Nucleus accumbens (tissue), 56 donors: ENCODE measurements at places on chromosomes 5 and 9.
A peak's percentile ranks its signal among the peaks of the same experiment; 100 is the strongest.

DNA sequence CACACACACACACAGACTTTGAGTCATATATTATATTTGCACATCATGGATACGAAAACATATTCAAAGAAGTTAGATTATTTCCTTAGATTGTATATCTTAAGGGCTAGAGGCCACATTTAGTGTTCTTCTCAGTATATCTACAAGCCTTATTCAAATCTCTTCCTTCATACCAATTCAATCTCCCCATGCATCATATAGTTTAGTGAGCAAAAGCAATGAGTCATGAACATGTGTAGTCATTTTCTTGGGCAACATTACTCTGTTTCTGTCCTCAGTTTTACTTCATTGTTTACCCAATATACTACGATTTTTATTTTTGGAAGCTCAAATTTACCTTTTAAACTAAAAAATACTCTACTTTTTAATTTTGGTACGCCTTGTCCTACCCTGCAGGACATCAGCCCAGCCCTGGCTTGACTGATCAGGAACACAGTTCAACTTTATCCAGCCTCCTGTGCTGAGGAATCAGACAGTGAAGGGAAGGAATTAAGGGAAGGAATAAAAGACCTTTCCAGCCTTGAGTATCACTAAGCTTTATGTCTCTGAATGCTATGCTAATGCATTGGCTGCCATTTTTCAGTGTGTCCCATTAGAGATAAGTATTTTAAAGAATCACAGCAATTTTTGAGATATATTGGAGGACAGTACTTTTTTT lies 101.7 kb upstream of the FST start:
- no peak for DNase-seq

- no peak for DNase-seq
Observed at GRCh38 chr5:42074353-42074752, 149.3 kb downstream of the FBXO4 start.

DNA sequence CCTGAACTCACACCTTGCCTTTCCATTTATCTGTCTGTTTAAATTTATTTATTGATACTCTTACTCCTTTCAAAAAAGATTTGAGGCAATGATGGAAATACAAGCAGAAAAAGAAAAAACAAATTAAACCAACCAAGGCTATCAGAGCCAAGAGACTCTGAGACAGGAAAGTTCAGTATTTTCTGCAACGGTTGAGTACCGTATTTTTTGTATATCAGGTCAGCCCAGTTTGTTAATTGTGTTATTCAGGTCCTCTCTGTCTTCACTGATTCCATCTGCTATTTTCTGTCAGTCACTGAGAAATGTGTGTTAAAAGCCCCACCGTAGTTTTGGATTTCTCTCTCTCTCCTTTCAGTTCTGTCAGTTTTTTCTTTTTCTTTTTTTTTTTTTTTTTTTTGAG lies 134.5 kb upstream of the SMIM23 start:
- no peak for DNase-seq

DNA sequence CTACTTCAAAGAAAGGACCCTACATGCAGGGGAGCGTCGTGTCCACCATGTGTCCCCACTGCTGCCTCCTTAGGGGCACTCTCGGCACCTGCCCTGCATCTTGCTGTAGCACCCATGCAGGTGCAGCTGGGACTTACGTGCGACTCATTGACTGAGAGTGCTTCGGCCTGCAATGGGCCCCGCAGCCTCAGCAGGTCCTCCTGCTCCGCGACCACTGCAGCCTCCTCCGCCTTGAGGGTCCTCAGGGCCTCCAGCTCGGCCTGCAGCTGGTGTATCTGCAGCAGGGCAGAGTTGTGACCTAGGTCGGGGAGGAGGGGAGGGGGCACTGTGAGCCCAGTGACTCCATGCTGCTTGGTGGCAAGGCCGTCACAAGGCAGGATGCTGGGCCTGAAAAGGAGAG lies 27.1 kb downstream of the ARPC5L start:
- no peak for DNase-seq

- no peak for DNase-seq
Observed at GRCh38 chr9:107707428-107707837, 217.9 kb upstream of the KLF4 start.

DNA sequence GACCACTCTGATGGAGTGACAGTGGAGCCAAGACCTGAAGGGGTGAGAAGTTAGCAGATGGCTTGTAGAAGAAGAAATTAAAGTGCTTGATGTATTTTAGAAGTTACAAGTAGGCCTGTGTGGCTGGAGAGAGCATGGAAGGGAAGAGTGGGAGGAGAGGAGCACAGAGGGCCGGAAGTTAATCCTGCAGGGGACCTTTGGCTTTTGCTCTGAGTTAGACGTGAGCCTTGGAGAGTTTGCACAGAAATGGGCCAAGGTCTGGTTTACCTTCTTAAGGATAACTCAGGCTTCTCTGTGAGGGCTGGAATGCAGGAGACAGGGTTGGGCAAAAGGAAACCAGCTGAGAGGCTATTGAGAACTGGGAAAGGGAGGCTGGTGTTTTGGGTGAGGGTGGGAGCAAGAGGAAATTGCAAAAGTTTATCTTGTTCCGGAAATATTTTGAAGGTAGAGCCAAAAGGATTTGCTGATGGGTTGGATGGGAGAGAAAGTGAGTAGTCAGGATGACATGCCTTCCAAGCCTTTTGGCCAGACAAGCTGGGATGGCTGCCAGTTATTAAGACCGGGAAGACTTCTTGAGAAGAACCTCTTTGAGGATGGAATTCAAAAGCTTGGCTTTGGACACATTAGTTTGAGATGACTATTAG lies 17.5 kb upstream of the F2RL1 start:
- DNase-seq = no peak

GRCh38 chr5:72223371-72223770 lies 96.7 kb downstream of the MRPS27 start:
- DNase-seq = no peak

GRCh38 chr5:76439929-76440328 lies 36.8 kb downstream of the IQGAP2 start:
- no peak for DNase-seq

GRCh38 chr5:132661231-132662003 lies 3.4 kb downstream of the IL13 start:
- no peak for DNase-seq

GRCh38 chr9:76835571-76836283 lies 70.2 kb downstream of the PRUNE2 start:
- no peak for DNase-seq

- no peak for DNase-seq
Observed at GRCh38 chr5:99763021-99763774, 772.0 kb upstream of the FAM174A start.

DNA sequence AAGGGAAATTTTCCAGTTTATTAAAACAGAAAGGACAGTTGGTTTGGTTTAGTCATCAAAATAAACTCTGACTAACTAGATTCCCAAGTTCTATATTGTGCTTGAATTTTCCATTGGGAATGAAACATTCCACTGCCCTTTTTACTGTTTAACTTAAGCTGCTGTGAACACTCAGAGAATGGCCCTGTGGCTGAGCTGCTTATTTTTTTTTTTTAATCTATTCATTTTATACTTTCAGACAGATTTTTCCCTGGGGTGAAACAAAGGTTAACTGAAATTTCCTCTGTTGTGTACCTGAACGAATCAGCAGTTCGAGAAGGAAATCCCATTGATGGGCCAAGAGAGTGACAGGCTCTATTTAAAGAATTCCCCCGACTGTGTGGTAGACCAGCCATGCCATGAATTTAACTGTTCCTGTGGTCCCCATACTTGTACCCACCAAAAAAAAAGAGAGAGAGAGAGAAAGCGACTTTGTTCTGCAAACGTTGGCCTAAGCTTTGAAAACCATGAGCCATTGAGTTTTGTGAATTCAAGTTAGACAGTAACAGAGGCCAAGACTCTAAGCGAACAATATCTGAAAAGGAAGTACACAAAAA lies 138.7 kb upstream of the GRHPR start:
- no peak for DNase-seq

GRCh38 chr5:172123269-172123692 lies 64.7 kb downstream of the STK10 start:
- peak; percentile 59 for DNase-seq

GRCh38 chr5:8521991-8522390 lies 653.0 kb downstream of the MTRR start:
- no peak for DNase-seq

- no peak for DNase-seq
Observed at GRCh38 chr5:150056075-150056443, 30.3 kb downstream of the CSF1R start.

DNA sequence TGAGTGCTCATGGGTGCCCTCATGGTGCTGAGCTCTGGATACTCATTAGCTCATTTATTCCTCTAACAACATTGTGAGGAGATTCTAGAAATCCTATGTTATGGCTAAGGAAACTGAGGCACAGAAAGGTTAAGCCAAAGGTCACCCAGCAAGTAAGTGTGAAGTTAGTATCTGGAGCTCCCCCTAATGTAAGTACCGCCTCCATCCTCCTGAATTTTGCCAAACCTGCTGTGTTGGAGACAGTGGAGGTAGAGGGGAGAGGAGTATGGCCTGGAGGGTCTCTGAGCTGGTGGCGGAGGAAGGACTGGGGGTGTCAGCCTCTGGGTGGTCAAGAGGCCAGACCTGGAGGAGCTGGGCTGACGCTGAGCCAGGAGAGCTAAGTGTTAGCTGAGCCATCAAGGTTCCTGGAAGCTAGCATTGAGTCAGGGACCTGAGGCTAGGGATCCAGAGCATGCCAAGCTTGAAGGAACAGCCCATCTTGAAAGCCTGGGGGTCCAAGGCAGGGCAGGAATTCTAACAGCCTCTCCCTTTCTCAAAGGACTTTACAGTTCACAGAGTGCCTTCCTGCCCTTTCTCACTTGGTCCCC lies 114.8 kb downstream of the RGS3 start:
- no peak for DNase-seq

- no peak for DNase-seq
Observed at GRCh38 chr9:124854822-124855221, 1.6 kb downstream of the WDR38 start.

DNA sequence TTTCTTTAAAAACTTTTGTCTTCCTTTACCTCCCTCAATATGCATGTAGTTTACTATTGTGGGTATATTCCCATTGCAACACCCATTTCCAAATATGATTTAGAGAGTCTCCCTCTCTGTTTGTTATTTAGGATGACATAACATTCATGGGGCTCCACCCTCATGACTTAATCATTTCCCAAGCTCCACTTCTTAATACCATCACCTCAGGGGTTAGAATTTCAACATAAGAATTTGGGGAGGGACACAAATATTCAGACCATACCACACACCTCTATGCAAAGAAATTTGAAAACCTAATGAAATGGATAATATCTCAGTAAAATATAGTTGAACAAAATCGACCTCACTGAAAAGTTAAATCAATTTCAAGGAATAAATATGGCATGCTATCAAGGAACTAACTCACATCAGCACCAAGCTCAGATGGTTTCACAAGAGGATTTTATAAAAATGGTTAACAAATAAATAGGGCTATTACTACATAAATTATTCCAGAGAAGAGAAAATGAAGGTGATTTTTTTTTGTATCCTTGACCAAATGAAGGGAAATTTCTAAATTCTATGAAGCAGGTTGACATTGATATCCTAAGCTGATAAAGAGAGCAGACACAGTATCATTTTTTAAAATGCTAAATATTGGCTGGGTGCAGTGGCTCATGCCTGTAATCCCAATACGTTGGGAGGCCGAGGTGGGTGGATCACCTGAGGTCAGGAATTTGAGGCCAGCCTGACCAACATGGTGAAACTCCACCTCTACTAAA lies 20.2 kb upstream of the UBTD2 start:
- no peak for DNase-seq

- no peak for DNase-seq
Observed at GRCh38 chr9:124248066-124248465, 9.7 kb upstream of the NEK6 start.

DNA sequence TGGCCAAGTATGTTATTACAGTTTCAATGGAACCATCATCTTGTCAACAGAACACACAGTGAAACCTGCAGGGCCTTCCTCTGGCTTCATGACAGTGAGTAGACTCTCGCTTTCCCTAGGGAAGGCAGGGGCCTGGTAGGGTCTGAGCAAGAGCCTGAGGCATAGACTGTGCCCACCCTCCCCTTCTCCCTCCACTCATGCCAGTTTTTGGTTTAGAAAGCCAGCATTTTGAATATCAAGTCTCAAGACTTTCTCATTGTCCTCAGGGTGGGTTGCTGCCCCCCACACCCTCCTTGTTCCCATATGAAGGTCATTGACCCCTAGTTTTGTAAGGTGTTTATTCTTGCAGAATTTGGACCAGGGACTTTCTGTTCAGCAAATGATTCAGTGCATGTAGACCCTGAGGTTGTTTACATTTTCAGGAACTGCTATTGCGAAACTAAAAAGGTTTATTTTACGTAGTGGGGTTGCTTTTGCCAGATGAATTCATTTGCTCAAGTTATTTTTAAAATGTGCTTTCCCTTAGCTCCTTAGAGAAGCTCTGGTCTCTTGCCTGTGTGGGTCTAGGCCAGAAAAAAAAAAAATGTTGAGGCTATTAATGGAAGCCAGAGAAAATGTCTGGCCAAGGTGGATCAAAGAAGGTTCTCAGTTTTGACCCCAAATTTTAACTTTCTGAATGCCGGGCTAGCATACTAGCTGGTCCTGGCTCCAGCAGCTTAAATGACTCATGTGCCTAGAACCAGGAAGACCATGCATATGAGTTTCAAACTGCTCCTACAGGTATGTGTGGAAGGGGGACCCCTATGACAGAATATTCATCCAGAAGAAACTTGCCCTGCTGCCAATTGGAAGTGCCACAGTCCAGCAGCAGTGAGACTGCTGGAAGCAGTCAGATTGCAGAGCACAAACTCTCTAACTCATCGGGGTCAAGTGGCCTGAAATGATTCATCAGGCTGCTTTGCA lies 10.1 kb upstream of the MOB3B start:
- DNase-seq = no peak

GRCh38 chr5:178467568-178468195 lies 122.5 kb downstream of the COL23A1 start:
- DNase-seq = no peak

GRCh38 chr5:42494414-42494813 lies 71.2 kb downstream of the GHR start:
- no peak for DNase-seq

- DNase-seq = no peak
Observed at GRCh38 chr5:174560861-174561260, 163.5 kb upstream of the MSX2 start.

DNA sequence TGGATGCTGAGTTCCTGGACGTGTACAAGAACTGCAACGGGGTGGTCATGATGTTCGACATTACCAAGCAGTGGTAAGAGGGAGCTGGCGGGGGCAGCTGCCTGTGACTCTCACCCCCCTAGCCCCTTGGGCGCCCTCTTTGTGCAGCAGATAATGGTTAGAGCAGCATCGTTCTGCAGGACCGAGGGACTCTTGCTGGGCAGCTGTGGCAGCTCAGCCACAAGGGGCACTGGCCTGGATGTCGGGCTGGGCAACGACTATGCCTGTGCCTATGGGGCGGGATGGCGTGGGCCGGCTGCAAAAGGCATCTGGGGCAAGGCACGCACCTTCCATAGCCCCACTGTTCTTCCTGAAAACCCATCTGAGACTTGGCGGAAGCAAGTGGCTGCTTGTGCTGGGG lies 12.9 kb upstream of the AJM1 start:
- DNase-seq = no peak

GRCh38 chr9:124390794-124391658 lies 24.2 kb downstream of the PSMB7 start:
- no peak for DNase-seq

- DNase-seq = no peak
Observed at GRCh38 chr5:74542482-74542881, 98.0 kb downstream of the ENC1 start.
